ENCODE measurements at places on chromosomes 11 and 22.

DNA sequence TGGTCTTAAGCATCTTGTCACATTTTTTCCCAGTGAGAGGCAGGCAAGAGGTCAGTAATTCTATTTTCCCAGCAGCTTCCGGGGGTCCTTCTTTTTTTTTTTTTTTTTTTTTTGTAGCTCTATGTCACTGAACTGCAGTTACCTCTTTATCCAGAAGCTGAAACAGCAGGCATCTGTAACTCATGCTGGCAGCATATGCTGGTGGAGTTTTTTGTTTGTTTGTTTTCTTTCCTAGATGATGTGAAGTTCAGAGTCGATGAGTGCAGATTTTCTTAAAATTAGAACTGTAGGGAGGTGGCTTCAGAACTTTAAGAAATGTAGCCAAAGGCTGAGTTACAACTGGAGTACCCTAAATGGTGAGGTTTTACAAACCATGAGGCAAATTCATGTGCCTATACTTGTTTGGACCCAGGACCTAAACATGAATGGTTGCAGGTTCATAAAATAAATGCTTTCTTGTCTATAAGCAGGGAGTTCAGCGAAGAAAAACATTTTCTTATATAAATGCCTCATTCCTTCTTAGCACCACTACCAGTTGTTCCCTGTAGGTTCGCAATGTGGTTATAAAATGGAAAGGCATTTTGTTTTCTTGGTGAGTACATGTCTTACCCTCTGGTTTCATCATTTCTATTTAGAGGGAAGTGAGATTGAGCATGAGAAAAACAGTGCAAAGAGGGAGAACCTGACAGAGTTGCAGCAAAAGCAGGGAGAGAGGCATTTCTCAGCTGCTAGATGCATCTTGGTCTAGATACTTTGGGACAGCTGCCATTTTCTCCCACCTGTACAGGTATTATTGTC is 84.0 kb downstream of the TRIM44 start:
- DNase-seq = no peak

DNA sequence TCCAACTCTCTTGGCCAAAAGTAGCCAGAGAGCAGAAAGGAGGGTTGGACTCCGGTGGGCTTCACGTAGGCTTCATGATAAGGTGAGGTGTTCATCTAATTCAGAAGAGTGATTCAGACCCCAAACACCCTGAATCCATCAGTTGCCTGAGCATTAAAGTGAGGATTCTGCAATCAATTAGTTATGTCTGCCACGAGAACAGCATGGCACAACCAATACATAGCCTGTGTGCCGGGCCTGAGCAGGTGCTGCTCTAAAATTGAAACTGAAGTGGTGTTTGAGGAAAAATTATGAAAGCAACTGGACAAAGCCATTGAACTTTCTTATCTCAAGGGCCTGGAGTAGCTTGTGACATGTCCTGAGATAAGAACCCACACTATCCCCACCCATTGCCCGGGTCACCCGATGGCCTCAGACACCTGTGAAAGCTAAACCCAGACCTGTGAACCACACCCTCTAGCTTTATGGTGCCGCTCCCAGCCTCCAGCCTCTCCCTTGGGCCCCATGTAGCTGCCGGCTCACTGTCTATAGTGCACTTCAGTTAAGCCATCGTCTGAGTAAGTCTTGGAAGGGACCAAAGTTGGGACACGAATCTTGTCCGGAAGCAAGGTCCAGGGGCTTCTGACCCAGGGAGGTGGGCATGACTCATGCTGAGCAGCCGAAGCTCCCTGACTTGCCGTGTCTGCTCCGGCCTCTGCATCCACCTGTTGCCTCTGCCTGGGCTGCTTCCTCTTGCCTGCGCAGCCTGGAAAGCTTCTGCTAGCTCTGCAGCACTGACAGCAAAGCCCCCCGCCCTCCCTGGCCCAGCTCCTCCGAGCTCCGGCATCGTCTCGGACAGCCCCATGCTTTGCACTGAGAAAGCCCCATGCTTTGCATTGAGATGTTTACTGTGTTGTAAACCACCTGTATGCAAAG is 5.7 kb upstream of the MYEOV start:
- DNase-seq = no peak

- no peak for DNase-seq
Measured at GRCh38 chr11:5240056-5240455, 5.8 kb upstream of the HBD start.

- no peak for DNase-seq
Measured at GRCh38 chr11:30392221-30392784, 69.4 kb downstream of the ARL14EP start.

DNA sequence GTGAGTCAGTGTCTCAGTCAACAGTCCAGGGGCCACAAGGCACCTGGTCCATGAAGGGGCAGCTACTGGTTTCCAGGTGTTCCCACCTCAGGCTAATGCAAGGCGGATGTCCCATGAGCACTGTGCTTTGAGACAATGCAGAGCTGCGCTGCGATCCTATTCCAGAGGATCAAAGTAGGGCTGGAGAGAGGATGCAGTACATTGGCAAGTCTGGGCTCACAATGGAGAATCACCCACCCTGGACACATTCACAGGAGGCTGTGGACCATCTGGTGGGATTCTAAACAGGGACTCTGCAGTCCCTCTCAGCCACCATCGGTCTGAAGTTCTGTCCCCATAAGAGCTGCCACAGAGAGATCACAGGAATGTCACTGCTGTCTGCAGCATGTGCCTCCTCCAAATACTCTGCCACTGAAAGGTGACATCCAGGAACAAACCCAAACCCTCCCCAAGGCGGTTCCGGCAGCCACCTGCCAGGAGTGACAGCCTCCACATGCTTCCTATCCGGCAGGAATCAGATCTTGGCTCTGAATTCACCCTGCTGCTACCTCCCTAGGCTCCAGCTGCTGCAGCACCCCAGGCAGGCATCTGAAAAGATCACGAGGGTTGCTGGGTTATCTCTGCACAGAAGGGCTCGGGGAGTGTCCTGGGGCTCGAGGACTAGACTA is 45.3 kb upstream of the SERPIND1 start:
- no peak for DNase-seq

DNA sequence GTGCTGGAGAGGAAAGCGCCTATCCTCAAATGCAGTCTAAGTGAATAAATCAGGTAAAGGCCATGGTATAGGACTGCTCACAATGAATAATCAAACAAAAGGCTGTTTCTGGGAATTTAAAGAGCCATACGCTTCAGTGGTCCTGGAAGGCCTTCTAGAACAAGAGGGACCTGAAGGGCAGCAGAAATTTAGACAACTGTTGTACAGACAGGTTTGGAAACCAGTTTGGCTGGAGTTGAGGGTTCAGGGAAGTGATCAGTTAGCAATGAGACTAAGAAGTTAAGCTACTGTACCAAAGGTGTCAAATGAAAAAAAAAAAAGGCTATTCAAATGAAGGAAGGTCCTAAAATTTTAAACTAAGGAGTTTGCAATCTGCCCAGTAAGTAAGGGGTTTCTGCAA is 56.6 kb upstream of the SCUBE2 start:
- no peak for DNase-seq

- DNase-seq = no peak
Measured at GRCh38 chr11:42171046-42171445, 711.6 kb upstream of the LRRC4C start.

GRCh38 chr22:20241579-20242392 is 26.3 kb downstream of the RTN4R start:
- no peak for DNase-seq

DNA sequence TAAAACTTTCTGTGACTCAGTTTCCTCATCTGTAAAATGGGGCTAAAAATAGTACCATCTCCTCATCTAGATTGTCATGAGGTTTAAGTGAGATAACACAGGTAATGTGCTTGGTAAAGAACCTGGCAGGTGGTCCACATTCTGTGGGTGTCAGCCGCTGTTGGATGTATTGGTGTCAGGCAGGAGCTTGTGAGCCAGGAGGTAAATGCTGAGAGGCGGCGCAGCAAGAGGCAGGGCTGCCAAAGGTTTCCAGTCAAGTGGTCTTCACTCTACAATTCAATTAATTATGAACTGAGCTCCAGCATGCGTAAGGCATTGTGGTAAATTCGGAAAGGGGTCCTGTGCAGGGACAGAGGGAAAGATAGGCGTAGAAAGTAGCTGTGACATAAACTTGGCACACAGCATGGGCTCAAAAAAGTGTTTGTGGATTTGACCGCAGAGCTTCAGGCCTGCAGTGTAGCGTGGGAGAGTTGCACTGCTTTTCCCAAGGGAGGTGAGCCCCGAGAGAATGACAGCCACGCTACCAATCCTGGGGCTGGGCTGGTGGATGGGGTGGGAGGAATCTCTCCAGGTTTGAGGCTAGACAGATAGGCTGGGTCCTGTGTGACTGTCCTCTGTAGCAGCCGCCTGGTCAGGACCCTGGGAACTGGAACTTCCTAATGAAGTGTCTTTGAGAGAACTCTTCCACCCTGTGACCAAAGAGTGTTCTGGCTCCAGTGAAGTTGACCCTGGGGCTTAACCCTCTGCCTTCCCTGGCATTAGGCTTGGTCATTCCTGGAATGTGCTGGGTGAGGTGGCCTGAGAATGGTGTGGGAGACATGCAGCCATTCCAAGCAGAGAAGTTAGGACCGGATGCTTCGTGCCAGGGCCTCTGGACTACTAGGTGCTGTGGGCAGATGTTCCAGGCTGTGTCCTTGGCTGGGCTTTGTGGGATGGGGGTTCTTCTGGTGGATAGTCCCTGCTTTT is 122.4 kb downstream of the FEZ1 start:
- no peak for DNase-seq

Measured in GM19239 (cell line).